Dermis blood vessel endothelial cell (primary cell): ENCODE measurements at places on chromosomes 2 and 18.

DNA sequence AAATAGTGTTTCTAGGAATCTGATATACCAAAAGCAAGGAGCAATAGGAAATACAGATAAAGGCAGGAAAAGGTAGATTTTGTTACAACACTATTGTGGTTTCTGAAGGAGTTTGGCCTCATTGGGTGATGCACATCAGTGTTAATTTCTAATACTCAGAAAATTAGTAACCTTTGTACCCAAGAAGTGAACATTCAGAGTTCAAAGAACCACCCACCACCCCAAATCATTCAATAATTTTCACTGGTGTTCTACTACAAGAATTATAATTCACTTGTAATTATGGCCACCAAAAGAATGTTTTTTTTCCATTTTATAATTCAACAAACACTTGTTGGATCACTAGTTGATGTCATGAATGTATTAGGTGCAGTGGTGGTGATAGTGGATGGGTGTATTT, 183.3 kb downstream of the UBE2E3 start:
- DNase-seq = no peak

GRCh38 chr2:241770936-241771285, 5.7 kb upstream of the GAL3ST2 start:
- no peak for DNase-seq

GRCh38 chr2:94861308-94862152, 9.7 kb upstream of the TEKT4 start:
- DNase-seq = no peak

DNA sequence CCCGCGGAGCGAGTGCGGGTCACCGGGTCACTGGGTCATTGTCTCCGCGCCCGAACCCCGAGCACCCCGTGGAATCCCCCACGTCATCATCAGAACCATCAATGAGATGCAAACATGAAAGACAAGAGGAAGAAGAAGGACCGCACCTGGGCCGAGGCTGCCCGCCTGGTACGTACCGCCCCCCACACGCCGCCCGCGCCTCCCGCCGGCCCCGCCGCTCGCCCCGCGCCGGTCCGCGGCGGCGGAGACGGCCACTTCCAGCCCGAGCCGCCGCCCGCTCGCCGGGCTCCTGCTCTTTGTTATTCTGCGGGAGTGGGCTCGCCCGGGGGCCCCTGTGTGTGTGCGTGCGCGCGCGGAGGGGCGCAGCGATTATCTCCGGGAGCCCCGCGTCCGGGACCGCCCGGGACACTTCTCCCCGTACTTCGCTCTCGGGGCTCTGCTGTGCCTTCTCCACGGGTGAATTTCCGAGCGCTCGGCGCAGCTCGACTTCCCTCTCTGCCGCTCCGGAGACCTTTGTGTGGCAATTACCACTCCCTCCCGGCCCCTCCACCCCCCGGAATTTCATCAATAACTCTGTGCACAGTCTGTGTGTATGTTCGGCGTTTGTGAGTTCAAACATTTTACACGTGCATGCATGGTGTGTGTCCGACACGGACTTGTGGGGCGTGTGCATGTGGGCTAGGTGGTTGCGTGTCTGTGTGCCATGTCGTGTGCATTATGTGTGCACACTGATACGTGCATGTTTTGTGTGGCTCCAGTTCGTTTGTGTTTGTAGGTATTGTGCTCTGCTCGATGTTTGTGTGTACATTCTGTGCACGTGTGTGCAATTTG, 714 bp downstream of the ASXL3 start:
- DNase-seq = peak; percentile 10

- peak; percentile 31 for DNase-seq
Observed at GRCh38 chr2:121257480-121257840, 27.5 kb downstream of the TFCP2L1 start.

DNA sequence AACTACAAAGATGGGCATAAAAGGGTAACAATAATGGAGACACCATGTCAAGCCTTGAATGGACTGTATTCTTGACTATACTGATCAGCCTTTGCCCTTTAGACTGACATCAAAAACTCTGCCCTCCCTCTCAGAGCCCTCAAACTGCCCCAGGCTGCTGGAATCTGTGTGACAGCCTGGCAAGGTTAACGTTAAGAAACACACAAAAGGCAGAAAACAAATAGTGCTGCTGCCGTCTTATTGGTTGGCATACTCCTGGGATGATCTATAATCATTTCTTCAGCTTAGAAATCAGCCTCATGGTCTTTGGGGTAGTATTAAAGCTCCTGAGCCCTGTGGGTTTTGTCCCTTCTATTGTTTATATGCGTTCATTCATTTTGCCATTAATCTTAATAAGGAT, 338.0 kb downstream of the DCC start:
- DNase-seq = no peak

- DNase-seq = peak; percentile 51
Observed at GRCh38 chr18:67730886-67731285, 214.4 kb upstream of the DSEL start.

GRCh38 chr2:223921204-223921603, 23.9 kb downstream of the WDFY1 start:
- DNase-seq = peak; percentile 51

DNA sequence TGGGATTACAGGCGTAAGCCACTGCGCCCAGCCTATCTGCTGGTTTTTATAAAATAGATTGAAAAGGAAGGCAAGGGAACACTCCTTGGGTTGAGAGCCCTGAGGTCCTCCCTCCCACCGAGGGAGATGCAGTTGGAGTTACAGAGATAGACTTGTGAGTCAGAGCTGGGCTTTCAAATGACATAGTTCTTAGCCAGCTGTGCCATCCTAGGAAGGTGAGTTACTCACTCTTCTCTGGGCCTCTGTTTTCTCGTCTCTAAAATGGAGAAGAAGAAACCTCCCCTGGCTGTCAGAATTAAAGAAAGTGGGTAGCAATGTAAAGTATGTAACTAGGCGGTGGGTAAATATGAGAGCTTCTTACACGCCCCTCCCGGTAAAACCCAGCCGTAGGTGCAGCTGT, 2.4 kb downstream of the LRRFIP1 start:
- DNase-seq = peak; percentile 36
